Left ventricle myocardium inferior (tissue), 1 donor: ENCODE measurements at places on chromosomes 1 and 21.
A peak's percentile ranks its signal among the peaks of the same experiment; 100 is the strongest.

GRCh38 chr1:165290148-165290547 lies 66.4 kb downstream of the LMX1A start:
- no peak for DNase-seq

DNA sequence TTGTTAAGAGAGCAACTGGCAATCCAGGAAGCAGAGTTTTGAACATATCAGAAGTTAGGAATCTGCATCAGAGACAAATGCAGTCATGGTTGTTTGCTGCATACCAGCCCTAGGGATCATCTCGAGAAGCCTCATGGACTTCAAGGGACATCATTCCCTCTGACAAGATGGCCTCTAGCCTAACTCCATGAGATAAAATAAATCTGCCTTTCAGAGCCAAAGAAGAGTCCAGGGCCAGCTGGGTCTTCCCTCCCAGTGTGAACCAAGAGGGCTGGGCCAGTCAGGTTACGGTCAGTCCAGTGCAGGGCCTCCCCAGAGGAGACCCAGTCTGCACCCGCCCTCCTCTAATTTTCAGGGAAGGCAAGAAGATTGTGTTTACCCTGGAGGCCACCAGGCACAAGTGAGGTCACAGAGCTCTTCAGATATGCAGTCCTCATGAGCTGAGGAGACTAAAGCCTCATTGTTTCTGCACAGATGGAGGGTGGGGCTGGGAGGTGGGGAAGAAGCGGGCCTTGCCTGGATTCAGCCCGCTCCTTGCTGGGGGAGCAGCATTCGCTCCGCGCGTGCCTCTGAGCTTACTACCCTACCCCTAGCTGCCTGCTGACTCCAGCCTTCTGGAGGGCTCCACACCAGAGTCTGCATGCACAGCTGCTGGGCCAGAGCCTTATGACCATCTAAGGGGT lies 52.8 kb downstream of the CAPN2 start:
- peak; percentile 74 for DNase-seq

GRCh38 chr1:22662318-22662717 lies 9.3 kb downstream of the C1QB start:
- DNase-seq, result peak; percentile 33

DNA sequence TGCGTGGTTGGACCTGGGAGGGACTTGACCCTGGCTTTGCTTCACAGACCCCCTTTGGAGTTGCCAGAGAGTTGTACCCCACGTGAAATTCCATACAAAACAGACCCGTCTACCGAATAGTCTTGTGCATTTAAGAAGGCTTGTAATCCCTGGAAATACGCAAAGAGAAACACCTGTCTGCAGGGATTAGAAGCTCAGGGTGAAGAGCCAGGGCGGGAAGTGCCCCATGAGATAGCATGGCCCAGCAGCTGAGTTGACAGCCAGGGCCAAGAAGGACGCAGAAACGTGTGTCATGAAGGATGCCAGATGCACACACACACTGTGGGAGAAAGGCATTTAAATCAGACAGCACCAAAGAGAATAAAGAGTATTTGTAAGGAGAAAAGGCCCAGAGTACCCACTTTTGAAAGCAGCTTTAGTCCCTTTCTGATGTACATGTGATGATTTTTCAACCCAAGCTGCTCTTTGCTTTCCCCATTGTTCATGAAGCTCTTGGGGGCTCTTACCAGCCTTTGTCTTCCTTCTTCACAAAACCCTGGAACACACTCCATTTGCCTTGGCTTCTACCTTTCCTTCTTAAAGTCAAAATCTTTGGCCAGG lies 46.6 kb downstream of the PCP4 start:
- DNase-seq, result no peak

GRCh38 chr1:53390261-53390660 lies 62.4 kb upstream of the LRP8 start:
- peak; percentile 42 for DNase-seq

DNA sequence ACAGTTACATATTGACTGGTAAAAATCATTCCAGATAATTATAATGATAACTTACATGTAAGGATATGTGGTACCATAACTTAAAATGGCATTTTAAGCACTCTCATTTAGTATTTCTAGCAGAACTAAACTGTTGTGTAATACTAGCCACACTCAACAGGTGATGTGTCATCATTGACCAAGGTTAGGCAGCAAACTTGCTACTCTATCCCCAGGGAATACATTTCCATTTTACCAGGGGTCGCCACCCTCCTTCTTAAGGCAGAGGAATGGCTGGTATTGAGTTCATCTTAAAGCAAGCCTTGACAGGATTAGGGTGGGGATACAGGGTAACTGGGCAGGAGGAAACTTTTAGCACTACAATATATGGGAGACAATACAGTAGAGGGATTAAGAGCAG lies 259.8 kb upstream of the CAMK1G start:
- DNase-seq, result no peak

- no peak for DNase-seq
Observed at GRCh38 chr1:59510249-59510648, 213.4 kb downstream of the FGGY start.

DNA sequence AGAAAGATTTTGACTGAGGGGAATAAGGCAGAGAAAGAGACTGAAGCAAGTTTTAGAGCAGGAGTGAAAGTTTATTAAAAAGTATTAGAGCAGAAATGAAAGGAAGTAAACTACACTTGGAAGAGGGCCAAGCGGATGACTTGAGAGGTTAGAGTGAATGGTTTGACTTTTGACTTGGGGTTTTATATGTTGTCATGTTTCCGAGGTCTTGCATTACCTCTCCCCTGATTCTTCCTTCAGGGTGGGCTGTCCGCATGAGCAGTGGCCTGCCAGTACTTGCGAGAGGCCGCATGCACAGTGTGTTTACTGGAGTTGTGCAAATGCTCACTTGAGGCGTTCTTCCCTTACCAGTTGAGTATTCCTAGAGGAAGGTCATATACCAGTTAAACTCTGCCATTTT lies 13.0 kb upstream of the DENND2D start:
- no peak for DNase-seq

- peak; percentile 9 for DNase-seq
Observed at GRCh38 chr1:8860738-8861516, 17.6 kb downstream of the ENO1 start.

DNA sequence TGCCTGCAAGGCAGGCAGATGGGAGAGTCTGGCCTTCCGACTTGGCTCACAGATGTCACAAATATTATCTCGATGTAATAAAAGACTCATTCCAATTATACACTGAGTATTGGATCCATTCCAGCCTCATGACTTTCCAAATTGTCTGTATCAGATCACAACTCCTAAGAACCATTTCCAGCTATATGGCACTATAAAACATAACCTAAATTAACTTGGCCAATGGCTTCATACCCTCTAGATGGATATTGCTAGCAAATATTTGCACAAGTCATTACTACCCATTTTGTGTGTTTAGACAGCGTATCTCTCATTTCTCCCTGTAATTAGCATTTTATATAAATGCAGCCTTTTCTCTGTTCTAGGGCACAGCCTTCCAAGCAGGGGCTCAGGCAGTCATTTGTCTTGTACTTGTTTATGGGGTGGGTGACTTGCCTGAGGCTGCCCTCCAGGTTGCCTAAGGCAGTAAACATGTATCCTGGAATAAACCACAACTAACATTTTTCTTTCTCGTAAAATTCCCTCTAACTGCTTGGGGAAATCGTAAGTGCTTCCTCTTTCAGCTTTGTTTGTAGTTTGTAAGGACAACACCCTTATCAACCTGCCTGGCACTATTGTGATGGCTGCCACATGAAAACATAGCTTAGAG lies 70.6 kb upstream of the KCNJ6 start:
- no peak for DNase-seq

DNA sequence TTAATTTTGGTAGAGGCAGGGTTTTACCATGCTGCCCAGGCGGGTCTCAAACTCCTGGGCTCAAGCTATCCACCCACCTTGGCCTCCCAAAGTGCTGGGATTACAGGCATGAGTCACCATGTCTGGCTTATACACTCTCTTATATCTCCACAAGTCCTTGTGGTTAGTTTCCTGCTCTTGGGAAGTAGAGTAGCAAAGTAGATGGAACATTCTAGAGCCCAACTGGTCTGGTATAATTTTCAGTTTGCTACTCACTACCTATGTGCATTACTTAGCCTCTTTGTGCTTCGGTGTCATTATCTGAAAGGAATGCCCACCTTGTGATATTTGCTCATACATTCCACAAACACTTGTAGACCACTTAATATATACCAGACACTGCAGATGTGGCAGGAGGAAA lies 96.6 kb upstream of the IPO9 start:
- no peak for DNase-seq

DNA sequence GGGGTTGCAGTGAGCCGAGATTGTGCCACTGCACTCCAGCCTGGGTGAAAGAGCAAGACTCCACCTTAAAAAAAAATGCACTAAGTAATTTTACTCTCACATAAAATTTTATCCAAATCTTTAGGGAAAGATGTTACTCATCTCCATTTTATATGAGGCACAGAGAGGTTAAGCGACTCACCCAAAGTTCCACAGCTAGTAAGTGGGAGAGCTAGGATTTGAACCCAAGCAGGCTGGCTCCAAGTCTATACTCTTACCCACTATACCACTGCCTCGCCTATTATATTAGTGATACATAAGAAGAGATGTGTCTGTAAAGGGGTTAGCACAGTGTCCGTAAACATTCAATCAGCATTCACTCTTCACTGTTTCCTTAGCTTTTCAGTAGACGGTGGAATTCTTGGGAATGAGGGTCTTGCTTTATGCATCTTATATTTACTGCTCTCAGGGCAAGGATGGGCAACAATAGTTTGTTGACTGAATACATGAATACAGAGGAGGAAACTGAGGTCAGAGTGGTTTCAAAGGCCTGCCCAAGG lies 15.1 kb downstream of the LDLRAD2 start:
- no peak for DNase-seq

GRCh38 chr1:206001476-206001888 lies 1.7 kb downstream of the RAB7B start:
- no peak for DNase-seq

DNA sequence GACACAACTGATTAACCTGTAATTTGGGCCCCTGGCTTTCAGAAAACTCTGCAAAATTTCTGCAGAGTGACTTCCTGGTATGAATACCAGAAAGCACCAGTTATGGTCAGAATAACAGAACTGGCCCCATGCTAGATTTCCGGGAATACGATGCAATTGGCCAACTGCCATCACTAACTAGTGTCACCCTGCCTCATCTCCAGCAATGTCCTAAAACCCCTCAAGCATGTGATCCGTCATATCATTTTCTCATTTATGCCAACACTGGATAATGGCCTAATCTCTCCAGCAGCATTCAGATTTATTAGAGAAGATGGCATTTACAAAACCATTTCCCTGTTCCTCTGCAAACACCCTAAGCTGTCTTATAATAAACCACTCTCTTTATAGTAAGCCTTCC lies 15.4 kb downstream of the KAZN start:
- no peak for DNase-seq

DNA sequence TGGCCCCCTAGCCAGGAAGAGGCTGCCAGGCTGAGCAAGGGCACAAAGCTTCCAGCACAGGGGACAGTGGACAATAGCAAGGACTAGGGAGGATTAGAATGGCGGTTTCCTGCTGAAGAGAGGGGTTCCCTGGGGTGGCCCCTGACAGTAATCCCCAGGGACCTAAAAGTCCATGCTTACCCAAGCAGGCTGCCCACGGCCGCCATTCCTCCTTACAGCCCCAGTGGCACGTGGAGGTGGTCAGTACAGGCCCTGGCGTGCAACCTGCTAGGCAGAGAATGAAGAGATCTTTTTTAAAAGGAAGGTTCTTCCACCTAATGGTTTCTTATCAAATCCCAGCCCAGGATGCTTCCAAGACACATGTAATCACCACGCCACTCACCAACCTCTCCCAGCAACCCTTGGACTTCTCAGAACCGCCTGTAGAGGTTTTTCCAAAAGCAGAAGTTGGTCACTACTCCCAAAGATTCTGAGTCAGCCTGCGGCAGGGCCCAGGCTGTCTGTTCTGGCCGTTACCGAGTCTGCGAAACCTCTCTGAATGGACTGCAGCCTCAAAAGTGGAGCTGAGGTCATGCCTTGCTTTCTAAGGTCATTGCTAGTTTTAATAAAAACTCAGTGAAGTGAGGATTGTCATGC lies 926 bp downstream of the MRPL55 start:
- no peak for DNase-seq

DNA sequence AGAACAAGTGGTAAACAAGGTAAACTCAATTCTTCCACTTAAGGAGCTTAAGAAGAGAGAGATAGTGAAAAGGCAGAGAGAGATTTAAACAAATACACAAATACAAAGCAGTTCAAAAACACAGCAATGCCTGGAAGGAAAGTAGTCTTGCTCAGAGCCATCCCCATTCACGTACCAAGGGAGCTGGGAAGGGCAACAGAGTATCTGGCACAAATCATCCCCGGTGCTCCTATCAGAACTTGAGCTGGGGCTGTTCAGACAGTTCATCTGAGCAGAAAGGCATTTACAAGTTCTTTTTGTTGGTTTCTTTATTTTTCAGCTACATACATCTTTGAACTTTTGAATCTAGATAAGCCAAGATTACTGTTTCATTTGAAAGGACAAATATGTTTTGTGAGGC lies 233.9 kb downstream of the KCNH1 start:
- no peak for DNase-seq

DNA sequence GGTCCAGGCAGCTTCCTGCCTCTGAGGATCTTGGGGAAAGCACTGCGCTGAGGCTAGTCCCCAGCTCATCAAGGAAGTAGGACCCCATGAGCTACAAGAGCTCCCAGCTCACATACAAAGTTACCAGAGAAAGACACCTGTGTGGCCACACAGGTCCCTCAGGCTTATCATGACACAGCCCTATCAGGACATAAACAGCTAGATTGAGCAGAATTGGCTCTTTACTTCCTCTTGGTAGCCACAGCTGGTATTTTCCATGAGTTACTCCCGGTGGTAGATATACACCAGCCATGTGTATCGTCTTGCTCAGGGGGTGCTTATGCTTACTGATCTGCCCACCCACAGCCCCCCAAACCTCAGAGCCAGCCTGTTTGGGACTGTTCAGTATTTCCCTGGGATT lies 1.2 kb downstream of the LENEP start:
- no peak for DNase-seq

DNA sequence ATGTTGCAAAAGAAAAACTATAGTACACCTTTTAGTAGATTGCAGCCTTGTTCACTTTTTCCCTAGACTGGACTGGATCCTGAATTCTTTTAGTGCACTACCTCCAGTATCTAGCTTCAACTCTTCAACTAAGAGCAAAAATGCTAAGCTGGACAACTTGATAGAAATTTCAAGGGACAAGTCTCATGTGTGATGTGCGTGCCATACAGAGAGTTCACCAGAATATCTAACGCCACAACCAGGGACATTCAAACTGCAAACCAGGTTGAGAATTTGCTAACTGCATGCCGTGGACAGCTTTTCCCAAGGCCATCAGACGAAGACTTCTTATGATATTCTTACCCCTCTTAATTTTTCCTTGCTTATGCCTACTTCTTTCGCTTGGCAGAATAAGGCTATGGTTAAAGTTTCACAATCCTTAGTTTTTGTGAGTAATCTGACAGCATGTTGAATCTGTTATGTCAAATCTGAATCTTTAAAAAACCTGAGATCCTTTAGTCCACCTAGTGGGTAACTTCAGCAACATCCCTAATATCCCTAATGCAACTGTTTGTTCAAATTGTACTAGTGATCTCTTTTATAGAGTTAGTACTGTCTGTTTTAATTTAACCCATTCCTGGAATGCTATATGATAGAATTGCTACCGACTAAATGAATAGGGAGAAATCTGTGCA lies 66.4 kb downstream of the DDAH1 start:
- no peak for DNase-seq
